ENCODE measurements at places on chromosomes 2 and 18.

DNA sequence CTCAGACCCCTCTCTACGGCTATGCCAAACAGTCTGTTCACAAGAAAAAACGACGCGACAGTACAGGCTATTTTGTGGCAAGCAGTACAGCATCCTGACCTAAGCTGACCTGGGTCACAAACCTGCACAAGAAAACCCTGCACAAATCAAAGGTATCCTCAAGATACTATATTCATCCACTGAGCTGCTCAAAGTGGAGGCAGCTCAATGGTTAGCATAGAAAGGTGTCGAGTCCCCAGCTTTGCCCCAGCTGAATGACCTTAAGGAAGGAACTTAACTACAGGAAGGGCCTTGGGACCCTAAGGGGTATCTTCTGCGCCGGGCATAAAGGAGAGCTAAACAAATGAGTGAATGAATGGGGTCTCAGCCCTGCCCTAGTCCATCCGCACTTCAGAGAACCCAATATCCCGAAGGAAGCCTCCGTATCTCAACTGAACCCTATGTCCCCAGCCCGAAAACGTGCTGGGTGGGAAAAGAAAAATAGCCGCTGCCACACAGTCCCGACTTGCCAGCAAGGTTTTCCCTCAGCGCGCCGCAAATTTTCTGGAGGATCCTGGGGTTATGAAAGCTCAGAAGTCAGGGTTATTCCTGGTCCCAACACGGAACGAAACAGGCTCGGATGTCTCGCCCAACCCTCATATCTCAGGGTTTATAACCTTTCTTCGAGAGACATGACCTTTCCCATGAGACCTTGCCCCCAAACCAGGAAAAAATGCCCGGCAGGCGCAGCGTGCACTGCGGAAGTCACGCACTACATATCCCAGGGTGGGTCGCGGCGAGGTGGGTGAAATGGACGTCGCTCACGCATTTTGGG lies at the start of gene FASTKD1:
Gene FASTKD1, minus strand, starts transcription at position 706 of the 814 bp plus-strand sequence. CDS start 1,836 bp downstream, outside the sequence.
- peak; percentile 78 for DNase-seq

DNA sequence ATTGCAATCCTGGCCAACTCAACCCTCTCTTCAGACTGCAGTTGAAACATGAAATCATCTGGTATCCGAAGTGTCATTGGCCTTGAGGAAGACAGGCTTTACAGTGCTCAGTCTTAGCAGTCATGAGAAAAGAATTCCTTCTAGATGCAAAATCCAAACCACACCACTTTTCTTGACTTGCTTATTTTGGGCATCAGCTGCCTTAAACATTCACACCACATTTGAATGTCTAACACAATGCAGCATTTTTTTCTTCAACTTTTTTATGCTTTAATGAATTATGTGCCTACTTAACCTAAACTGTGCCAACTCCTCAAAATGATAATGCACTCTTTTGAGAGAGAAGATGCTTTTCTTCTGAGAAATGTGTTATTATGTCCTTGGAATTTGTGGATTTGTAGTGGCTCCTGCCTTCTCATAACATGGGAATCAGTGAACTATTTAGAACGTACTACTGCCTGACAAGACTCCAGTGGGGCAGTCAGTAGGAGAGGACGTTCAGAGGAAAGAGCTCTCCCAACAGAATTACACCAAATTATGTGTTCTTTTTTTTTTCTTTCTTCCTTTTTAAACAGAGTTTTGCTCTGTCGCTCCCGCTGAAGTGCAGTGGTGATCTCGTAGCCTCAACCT lies 3.2 kb upstream of the FAM98A start:
- DNase-seq = no peak

- DNase-seq = no peak
Observed at GRCh38 chr18:53152476-53152875, 812.5 kb downstream of the DCC start.

DNA sequence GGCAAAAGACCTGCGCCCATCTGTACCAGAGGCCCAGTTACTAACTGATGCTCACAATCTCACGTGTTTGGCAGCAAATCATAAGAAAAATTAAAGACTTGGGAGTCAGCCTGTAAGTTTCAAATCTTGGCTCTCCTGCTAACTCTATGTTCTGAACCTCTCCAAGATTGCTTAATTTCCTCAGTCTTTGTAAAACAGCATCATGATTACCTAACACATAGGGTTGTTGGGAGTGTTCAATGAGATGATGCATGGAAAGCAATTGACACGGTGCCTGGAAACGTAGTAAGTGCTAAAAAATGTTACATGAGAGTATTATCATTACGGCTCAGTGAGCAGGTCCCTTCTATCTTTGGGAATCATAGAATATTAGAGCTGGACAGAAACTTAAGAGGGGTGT lies 497.6 kb upstream of the TCF4 start:
- DNase-seq = peak; percentile 86

- no peak for DNase-seq
Observed at GRCh38 chr2:233209533-233210171, 41.8 kb upstream of the ATG16L1 start.
